GM12878 (cell line): ENCODE measurements at places on chromosomes 5 and 9. TPM values are rescaled to one million over a fixed set of nuclear protein-coding genes. Genes with fewer than 3 reads are reported as not detected.

DNA sequence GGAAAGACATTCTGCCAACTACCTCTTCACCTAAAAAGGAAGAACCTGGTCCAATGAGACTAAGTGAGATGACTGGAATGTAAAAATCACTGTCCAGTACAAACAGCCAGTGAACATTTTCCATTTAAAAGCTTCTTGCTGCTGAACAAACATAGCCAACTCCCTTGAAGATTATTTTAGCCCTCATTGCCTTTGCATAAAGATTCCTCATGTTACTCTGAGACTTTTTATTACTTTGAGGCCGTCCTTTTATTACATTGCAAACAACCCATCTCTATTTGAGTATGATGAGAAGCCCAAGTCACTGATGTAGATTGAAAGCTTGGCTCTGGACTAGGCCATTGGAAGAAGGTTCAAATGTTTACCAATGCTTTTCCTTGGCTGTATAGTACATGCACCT, 649.8 kb downstream of the CETN3 start:
- DNase-seq: no peak

Gene SLC25A48
- not detected in 2 replicates for total RNA-seq

- DNase-seq: no peak
Measured at GRCh38 chr9:23774266-23774665, 51.8 kb downstream of the ELAVL2 start.

DNA sequence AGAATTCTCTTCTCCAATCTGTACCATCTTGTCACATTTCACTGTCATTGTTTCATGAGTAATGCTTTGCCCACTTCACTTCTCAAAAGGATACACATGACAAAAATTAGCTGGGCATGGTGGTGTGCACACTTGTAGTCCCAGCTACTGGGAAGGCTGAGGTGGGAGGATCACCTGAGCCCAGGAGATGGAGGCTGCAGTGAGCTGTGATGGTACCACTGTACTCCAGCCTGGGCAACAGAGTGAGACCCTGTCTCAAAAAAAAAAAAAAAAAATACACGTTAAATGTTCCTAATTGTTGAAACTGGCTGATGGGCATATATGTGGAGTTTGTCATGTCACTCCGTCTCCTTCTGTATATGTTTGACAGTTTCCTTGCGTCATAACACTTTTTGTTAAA, 36.3 kb upstream of the HSD17B3 start:
- no peak for DNase-seq

GRCh38 chr5:9062873-9063272, 483.0 kb downstream of the SEMA5A start:
- peak; percentile 31 for DNase-seq
